ENCODE measurements at places on chromosomes 13 and 19. TPM values are rescaled to one million over a fixed set of nuclear protein-coding genes. Genes with fewer than 3 reads are reported as not detected.

OR7G2 gene
- not detected for total RNA-seq

GRCh38 chr13:44542361-44542760 lies 33.8 kb downstream of the TSC22D1 start:
- DNase-seq: no peak

DNA sequence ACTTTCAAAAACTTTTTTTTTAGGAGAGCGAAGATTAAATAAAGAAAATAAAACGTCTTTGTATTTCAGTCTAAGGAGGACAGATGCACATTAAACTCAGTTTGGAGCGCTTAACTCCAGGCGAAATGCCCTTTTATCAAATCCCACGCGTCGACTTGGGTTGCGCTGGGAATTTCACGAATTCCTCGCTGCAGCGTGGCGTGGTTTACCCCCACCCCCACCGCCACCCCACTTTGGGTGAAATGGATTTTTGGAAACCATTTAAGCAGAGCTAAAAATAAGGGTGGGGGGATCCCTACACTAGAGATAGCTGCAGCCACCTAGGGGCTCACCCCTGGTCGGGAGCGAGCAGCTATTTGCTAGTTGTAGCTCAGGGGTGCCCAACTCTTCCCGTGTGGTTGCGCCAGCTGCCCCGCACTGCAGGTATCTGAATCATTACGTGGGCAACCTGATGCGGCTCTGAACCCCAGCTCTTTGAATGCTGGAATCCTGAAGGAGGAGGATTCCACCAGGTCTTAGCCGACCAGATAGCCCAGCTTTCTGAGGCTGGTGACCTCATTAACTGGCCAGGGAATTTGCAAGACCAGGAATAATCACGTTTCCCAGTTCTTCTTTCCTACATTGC lies 6.5 kb upstream of the TSHZ3 start:
- DNase-seq: no peak

GRCh38 chr13:31437975-31438374 lies 238.2 kb downstream of the B3GLCT start:
- DNase-seq: no peak

DNA sequence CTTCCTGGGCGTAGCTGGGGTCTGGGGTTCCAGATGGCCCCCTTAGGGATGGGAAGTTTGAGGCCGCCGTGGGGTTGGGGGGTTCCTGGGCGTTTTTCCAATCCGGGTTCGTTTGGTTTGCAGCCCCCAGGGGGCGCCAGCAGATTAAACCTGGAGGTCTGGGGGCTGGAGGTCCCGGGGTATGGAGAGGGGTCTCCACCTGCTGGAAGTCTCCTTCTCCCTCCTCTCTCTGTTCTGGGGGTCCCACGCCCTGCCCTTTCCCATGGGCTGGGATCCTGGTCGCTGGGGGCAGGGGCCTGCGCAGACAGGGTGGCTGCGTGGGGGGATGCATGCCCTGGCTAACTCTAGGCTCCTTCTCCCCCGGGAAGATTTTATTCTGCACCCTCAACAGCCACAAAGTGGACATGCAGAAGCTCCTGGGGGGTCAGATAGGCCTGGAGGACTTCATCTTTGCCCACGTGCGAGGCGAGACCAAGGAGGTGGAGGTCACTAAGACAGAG lies 899 bp downstream of the GIPC3 start:
- DNase-seq: peak; percentile 39

GRCh38 chr13:112465251-112466131 lies 89.3 kb downstream of the SPACA7 start:
- DNase-seq: no peak

DNA sequence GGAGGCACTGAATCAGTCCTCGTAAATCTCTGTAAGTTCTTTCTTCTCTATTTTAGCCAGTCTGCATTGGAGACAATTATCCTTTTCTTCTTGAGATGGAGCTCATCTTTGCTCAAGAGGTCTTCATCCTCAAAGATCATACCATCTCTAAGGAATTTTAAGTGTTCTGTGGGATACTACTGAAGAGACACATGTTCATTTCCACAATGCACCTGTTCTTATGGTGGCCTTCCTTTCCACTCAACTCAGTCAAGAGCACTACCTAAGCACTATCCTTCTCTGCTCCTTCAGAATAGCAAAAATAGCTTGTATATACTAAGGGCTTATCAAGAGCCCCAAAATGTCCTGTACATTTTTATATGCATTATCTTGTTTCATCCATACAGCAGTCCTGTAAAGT lies 214.0 kb downstream of the KLF5 start:
- DNase-seq: no peak

DNA sequence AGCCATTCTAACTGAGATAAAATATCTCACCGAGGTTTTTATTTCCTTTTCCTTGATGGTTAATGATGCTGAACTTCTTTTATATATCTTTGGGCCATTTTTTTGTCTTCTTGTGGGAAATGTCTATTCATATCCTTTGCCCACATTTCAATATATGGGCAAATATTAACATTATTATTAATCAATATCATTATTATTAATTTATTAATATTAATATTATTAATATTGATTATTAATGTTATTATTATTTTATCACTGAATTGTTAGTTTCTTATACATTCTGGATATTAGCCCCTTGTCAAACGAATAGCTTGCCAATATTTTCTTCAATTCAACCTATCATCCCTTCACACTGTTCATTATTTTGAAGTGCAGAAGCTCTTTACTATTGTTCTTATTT lies 2203.6 kb downstream of the PCDH9 start:
- DNase-seq: no peak

MAP3K10 gene
- total RNA-seq: 34.5 TPM

GRCh38 chr19:17321655-17322489 lies 12.5 kb downstream of the DDA1 start:
- peak; percentile 15 for DNase-seq

GRCh38 chr13:59086147-59086546 lies 1077.6 kb downstream of the DIAPH3 start:
- DNase-seq: no peak

ASPDH gene
- not detected for total RNA-seq

PSG6 gene
- total RNA-seq: not detected

LMO7 gene
- 199 TPM for total RNA-seq

GRCh38 chr13:88071371-88071770 lies 400.2 kb downstream of the SLITRK5 start:
- no peak for DNase-seq
